Fibroblast of skin of right quadriceps (primary cell): ENCODE measurements at places on chromosomes 6 and 20.

DNA sequence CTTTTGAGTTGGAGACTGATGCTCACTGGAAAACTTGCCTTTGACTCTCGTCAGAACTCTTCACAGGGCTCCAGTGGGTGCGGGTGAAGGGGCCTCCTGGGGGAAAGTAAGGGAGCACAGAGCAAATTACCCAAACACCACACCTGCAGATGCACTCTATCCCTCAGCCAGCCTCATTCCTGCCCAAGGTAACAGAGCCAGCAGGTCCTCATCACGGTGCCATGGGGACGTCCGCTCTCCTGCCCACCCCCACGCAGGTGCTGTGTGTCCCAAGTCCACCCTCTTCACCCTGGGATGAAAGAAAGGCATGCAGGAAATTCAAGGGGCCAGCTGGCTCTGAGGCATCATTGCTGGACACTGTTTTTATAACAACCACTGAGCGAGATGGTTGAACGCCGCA, 269.0 kb downstream of the SMOC2 start:
- DNase-seq, result no peak

- no peak for DNase-seq
Measured at GRCh38 chr20:45470262-45470931, 844 bp downstream of the WFDC2 start.

DNA sequence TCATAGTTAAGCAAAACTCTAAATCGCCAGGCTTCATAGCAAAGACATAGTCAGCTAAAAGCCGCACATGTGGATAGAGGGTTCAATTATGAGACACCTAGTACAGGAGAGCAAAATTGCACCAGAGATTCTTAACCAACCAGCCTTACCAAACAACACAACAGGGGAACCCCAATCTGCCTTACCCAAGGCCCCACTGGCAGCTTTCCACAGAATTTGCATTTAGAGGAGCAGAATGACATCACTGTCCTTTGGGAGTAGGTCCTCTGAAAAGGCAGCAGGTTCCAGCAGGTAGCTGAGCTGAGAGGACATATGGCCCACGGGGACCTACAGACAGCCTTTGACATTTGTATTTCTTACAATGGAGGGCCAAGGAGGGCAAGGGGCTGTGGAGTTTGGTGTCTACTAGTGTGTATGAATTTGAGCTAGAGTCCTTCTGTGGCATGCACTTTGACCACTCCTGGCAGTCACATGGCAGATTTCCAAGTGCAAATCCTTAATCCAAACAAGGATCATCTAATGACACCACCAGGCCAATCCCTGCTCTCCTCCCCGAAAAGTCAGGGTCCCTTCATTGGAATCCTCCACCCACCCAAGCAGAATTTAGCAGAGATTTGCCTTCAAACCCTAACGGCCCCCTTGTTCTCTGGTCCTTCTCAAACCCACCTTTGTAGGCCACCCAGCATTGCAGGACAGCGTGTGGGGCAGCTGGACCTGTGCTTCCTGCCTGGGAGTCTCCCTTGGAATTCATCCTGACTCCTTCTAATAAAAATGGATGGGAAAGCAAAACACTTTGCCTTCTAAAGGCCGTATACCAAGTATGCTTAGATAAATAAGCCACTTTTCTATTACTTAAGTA, 171.2 kb upstream of the SUPT3H start:
- DNase-seq, result no peak

GRCh38 chr6:133288662-133289061, 47.5 kb downstream of the EYA4 start:
- no peak for DNase-seq

GRCh38 chr6:135037541-135037940, 17.1 kb downstream of the HBS1L start:
- DNase-seq, result no peak

GRCh38 chr6:148313488-148313887, 29.1 kb upstream of the SASH1 start:
- no peak for DNase-seq

- no peak for DNase-seq
Measured at GRCh38 chr6:145360865-145361264, 374.5 kb downstream of the EPM2A start.

DNA sequence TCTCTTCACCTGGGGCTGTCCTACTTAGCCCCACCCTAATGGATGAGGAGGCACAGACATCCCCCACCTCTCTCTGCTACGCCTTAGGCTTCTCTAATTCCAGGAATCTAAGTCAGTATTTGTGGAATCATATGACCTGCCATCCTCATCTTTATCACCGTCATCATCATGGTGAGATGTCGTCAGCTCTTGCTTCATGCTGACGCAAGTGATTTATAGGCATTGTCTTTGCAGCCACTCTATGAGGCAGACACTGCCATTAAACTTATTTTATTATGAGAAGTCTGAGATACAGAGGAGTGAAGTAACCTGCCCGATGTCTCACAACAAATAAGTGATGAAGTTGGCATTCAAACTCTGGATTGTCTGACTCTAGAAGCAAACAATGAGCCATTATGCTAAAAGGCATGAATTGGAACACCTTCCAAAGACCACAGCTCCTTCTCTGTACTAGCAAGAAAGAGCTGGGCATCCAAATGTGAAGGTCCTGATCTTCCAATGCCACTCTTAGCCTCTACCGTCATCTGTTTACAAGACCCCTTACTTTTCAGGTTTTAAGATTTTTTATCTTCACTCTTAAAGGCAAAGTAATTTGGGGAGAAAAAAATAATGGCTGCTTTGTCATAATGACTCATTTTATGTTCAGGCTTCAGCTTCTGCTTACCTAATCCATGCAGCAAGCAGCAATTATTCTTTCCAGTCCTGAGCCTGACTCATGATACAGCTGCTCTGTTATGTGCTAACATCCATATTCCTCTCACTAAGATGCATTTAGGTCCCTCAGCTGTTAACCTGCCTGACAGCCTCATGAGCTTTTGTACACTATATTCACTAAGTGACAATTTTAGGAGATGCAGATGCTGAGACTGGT, 113.7 kb upstream of the BCLAF1 start:
- peak; percentile 94 for DNase-seq

- no peak for DNase-seq
Measured at GRCh38 chr20:52082612-52083011, 109.0 kb downstream of the ZFP64 start.

- no peak for DNase-seq
Measured at GRCh38 chr6:2900821-2901644, 2.1 kb downstream of the SERPINB9 start.

DNA sequence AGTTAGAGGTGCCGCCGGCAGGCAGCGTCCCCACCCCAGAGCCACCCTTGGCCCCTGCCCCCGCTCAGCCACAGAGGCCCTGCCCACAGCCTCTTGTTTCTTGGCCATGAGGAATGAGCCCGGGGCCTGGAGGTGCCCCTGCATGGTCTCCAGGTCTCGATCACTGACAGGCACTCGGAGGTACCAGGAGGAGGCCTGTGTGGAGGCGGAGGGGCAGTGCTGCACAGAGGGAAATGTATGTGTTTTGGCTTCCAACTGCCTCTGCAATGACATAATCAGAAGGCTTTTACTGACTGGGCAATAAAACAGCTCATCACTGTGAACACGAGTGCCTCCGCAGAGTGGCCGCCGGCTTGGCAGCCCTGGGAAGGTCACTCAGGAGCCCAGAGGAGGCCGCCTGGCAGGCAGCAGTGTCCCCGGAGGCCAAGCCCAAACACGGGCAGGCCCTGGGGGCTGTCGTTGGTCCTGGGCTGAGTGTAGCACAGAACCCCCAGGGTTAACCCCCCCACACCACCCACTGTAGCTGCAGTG, 61.1 kb upstream of the GATA5 start:
- no peak for DNase-seq

DNA sequence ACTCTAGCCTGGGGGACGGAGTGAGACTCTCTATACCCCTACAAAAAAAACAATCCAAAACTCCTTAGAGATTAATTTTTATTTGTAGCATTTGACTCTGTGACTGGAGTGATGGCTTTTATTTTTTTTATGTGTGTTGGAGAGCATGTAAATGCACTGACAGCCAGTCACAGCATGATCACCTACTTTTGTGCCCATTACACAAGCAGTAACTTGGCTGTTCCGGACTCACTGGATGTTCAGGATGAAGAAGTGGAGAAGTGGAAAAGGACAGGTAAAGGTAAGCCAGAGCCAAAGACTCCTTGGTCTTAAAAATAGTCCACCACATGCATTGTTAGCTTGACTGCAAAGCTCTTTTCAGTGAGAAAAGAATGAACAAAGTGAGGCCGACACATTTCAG, 222.6 kb downstream of the FOXC1 start:
- no peak for DNase-seq

DNA sequence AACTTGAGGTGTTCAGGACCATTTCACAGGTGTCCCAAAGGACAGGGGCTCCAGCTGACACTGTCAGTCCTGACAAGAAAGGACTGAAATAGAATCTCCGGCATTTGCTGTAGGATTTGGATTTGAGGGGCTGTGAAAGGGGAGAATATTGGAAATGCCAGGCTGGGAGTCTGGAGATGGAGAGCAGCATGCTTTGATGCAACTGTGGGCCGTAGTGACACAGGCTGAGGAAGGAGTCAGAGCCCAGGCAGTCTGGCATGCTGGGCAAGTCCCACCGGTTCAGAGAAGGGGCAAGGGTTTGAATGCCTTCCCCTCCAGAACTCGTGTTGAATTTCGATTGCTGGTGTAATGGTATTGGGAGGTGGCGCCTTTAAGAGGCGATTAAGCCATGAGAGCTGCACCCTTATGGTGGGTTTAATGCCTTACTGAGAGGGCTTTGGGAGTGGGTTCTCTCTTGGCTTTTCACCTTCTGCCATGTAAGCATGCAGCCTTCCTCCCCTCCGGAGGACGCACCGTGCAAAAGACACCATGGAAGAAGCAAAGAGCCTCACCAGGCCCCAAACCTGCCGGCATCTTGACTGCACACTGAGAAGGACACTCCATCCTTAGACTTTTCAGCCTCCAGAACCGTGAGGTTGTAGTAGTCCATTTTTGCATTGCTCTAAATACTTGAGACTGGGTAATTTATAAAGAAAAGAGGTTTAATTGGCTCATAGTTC, 9.4 kb upstream of the PYGB start:
- peak; percentile 54 for DNase-seq

DNA sequence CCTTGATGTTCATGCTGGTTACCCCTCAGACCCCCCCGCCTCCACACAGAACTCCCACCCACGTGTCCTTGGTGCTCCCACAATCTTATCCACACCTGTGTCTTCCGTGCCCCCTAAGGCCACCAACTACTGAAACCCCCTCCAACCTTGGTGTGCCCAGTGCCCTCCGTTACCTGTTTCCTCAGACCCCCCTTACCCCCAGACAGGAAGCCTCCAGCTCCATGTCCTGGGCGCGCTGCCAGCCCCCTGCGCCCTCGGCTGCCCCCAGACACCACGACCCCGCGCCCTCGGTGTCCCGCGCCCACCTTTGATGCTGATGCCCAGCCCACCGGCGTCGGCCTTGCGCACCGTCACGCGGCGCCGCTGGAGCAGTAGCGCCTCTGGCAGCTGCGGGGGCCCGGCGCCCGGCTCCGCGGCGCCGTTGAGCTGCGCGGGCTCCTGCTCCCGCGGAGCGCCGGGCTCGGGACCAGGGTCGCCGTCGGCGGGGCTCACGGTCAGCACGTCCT, 504 bp downstream of the SNTA1 start:
- DNase-seq, result no peak

DNA sequence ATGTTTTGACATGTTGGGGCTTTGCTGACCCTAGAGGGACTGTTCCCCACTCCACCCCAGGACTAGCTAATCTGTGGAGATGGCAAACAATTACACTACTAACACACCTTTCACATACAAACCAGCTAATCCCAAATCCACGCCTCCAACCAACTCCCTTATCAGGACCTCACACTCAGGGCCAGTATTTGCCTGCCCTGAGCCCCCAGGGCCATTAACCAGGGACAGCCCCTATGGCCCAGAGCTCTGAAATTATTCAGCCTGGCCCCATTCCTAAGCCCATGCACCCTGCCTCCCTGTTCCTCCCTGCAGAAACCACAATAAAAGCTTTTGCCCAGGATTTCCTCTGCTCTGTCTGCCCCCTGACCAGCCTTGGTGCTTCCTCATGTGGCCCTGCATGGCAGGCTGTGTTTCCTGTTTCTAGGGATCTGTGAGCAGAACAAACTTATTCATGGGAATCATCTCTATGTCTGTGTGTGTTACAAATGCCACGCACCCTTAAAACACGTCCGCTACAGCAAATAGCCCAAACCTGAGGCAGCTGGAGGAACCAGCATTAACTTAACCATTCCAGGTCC, 121.2 kb downstream of the PXDC1 start:
- no peak for DNase-seq

- DNase-seq, result no peak
Measured at GRCh38 chr6:107982486-107982885, 24.5 kb upstream of the SEC63 start.

DNA sequence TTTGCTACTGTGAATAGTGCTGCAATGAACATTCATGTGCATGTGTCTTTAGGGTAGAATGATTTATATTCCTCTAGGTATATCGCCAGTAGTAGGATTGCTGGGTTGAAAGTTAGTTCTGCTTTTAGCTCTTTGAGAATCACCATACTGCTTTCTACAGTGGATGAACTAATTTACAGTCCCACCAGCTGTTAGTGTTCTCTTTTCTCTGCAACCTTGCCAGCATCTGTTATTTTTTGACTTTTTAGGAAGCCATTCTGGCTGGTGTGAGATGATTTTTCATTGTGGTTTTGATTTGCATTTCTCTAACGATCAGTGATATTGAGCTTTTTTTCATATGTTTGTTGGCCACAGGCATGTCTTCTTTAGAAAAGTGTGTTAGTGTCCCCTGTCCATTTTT, 40.0 kb downstream of the PLG start:
- DNase-seq, result no peak

DNA sequence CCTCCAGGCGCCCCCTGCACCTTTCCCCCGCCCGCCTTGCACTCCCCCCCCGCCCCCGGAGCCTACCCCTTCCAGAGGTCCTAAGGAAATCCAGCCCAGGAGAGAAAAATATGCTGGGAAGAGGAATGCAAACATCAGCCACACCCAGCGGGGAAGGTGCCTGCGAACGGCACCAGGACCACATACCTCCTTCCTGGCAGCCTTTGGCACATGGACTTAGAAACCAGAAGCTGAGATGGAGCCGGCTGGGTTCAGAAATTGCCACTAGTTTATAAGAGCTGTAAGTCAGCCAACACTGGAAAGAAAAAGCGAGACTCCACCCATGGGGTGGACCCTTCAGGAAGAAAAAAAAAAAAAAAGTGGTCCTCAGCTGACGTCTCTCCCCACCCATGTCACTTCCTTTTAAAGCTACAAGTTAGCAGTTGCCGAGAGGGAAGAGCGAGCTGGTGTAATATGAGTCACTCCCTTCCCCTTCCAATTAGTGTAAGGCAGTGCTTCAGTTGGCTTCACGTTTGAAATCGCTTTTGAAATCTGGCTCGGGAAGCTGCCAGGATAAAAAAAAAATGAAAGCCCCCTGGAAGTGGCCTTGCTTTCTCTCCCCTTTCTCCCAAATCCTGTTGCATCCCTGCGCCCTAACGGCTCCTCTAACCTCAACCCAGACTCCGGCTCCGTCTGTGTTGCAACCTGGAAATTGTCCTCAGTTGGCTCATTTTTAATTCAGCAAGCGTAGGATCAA, at the start of gene AGPAT4:
Gene AGPAT4 (minus strand): TSS at position 310 of the 736 bp plus-strand sequence. CDS start 41,848 bp downstream, outside the sequence.
- peak; percentile 98 for DNase-seq
